ENCODE measurements at places on chromosomes 2 and 18.

DNA sequence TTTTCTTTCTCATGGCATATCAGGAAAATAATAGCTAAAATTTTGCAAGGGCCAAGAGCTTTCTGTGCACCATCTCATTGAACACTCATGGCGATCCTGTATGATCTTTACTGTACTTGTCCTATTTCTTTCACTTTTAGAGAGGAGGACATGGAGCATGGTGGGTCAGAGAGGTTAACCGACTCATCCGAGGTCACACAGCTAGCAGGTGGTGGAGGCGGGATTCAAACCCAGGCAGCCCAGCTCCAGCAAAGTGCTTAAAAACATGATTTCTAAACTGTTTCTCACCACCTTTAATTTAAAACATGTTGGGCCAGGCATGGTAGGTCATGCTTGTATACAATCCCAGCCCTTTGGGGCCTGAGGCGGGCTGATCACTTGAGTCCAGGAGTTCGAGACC lies 6.4 kb downstream of the NGEF start:
- no peak for DNase-seq

DNA sequence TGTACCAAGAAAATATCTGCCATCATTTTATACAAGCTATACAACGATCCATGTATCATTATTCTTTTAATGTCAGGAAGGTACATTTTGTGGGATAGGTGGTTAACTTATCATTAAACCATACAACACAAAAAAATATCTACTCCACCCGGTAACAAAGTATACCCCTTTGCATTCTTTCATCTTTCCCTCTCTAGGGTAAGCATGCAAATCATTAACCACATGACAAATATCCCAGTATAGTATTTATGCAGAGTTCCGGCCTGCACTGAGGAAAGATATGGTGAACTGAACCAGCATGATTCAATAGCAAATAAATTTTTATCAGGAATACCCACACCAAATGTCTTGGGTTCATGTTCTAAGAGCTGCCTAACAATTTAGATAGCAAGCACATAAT lies 22.5 kb upstream of the SULT1C2 start:
- DNase-seq: no peak

- no peak for DNase-seq
Measured at GRCh38 chr2:150750720-150751119, 263.3 kb upstream of the RND3 start.

DNA sequence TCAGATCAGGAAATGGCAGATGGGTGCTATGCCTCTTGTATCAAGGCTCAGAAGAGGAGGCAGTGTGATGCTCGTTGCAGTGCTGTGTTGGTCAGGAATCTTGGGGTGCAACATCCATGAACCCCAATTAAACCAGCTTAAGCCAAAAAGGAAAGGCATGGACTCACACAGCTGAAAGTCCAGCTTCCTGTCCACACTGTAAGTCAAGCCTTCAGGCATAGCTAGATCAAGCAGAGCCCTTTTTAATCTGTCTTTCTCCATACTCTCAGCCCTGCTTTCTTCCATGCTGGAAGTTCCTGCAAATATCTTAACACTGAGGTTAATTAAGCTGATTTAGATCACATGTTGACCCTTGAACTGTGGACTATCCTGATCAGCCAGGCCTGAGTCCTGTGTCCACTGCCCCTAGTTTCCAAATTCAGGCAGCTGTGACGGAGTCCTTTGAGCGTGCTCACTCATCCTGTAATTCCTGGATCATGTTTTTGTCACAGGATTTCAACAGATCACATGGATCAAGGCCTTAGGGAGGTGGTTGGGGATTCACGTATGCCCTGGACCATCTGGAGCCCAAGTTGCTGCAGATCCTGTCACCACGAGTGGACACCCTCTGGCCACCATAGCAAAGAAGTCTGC lies 4.5 kb upstream of the C2orf74 start:
- no peak for DNase-seq

GRCh38 chr18:74817576-74817975 lies 219.9 kb downstream of the ZNF407 start:
- no peak for DNase-seq

DNA sequence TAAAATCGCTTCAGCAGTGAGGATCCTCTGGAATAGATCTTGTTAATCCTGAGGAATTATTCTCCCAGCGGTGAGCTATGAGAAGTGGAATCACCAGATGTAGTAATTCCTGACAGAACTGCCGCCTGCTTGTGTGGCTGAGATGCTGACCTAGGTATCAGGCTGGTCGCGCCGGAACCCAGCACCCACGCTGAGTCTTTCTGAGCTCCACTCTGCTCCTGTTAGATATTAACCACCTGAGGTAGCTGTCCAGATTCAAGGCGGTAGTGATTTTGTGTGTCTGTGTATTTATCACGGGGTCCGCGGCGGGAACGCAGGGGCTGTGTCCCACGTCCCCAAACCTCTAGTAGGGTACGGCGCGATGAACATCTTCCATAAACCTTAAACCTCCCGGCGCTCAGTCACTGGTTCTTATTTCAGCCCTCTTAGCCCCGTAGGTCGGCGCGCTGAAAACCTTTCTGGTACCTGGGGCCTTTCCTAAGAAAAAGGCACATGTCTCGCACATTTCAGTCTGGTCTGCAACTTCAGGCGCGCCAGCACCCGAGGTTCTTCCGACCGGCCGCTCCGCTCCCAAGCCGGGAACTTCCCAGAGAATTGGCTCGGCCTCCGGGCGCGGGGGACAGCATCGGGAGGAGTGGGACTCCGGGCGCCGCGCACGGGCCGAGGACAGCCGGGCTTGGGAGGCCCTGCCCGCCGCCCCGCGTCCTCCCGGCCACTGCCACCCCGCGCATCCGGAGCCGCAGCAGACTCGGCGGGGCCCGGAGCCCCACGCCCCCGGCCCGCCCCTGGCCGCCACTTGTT lies 542 bp upstream of the CNNM3 start:
- no peak for DNase-seq

DNA sequence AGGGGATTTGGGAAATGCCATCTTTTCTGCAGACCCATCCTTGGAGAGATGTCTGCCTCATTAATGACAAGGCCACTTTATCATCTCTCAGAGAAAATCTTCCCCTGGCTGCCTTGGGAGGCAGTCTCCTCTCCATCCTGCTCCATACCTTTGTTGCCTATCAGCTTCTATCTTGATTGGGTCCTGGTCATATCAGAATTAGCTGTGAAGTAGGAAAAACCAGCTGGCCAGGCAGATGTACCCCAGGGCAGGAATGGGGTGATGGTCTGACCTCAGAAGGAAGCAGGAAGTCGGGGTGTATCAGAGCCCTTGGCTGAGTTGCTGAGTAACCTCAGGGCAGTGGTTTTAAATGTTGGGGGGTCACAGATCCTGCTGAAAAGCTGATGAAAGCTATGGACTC lies 41.3 kb downstream of the ALK start:
- DNase-seq: no peak

DNA sequence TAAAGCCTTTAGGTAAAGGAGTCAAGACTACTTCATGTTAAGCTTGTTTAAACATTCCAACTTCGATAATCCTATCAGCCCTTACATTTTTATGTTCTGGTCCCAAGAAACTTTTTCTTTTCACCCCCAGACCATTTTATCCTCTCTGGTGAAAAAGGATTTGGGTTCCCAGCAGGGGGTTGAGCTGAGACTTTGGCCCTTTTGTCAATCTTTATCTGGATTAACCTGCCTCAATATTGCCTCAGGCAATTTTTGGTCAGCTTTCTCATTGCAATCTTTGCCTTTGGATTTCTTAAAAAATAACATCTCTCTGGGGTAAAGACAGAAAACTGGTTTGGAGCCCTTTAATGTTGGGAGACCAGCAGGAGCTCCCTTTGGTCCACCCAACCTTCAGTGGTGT lies 33.9 kb upstream of the CSRNP3 start:
- DNase-seq: no peak

- no peak for DNase-seq
Measured at GRCh38 chr2:168212167-168212566, 35.2 kb downstream of the STK39 start.

- no peak for DNase-seq
Measured at GRCh38 chr18:7325126-7325430, 94.2 kb downstream of the LRRC30 start.

Measured in brain (organoid and tissue), 16 donors.